Right atrium auricular region (tissue), 2 donors: ENCODE measurements at places on chromosomes 7 and 10.

DNA sequence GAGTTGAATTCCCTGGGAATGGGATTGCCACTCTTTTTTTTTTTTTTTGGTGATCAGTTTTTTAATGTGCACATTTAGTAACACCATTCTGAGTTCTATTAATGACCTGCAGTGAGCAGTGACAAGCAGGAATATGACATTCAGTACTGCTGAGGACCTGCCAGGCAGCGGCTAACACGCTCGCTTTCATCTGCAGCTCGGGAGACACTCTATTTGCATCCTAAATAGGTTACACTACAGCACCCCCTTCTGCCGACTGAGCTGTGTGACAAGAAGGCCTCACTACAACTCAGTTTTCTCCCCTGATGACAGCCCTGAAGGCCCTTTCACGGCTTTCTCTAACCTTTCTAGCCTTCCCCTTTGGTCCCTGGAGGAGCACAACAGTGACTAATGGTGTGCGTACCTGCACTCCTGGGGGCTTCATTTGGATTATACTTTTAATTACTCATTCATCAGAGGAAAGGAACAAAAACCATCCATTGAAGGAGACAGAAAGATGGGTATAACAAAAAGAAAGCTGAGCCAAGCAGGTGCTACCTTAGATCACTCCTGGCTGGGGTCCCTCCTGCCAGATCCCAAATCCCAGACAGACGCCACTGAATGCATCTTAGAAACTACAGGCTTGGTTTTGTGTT is 872.4 kb downstream of the LRMDA start:
- no peaks in the 10 kb centered on the region for H3K36me3 ChIP-seq
- peak; percentile 80 for DNase-seq
- H3K27ac ChIP-seq, result peak overlapping the region; percentile 72
- no peaks in the 10 kb centered on the region for H3K4me1 ChIP-seq

- no peak overlapping the region for H3K27ac ChIP-seq
- no peaks in the 10 kb centered on the region for H3K27me3 ChIP-seq
- DNase-seq, result no peak
- H3K4me3 ChIP-seq, result no peak overlapping the region
Observed at GRCh38 chr7:119408596-119408995, 864.4 kb upstream of the KCND2 start.

DNA sequence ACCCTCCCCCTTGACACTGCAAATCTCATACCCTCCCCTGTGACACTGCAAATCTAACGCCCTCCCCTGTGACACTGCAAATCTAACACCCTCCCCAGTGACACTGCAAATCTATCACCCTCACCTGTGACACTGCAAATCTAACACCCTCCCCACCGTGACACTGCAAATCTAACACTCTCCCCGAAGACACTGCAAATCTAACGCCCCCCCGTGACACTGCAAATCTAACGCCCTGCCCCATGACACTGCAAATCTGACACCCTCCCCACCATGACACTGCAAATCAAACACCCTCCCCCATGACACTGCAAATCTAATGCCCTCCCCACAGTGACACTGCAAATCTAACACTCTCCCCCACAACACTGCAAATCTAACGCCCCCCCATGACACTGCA is 603.7 kb downstream of the DNAJB6 start:
- H3K27ac ChIP-seq, result no peak overlapping the region
- DNase-seq, result no peak
- no peaks in the 10 kb centered on the region for H3K36me3 ChIP-seq
- no peak overlapping the region for H3K4me3 ChIP-seq
- H3K4me1 ChIP-seq, result no peaks in the 10 kb centered on the region

DNA sequence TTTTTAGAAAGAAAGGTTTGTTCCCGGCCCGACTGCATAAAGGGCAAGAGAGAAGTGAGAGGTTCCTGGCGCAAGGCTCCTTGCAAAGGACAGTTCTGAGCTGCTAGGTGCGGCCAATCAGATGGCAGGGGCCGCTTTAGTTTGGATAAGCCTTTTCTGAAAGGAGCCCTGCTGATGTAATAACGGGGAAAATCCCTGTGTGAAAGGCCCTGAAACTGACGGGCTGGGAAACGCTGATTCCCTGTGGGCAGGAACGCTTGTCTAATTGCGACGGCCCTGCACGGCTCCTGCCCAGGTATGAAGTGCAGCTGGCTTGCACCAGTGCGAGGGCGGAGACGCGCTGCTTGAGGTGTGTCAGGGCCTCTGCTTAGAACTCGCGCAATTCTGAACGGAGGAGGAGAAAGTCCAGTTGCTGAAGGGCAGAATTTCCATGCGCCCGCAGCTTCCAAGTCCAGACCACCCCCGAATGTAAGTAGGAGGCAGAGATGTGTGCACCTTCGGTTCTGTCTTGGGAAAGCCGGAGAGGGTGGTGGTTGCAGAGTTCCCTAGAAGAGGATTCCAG is 30.5 kb downstream of the TACC2 start:
- peak overlapping the region; percentile 71 for H3K27ac ChIP-seq
- H3K4me1 ChIP-seq, result peaks cover 20% of the 10 kb centered on the region
- no peak for DNase-seq
- no peaks in the 10 kb centered on the region for H3K27me3 ChIP-seq

- no peaks in the 10 kb centered on the region for H3K27me3 ChIP-seq
- H3K4me1 ChIP-seq, result peaks cover 6% of the 10 kb centered on the region
- DNase-seq, result no peak
- H3K36me3 ChIP-seq, result no peaks in the 10 kb centered on the region
- H3K27ac ChIP-seq, result no peak overlapping the region
Observed at GRCh38 chr10:70308121-70309060, 24.6 kb upstream of the NPFFR1 start.

DNA sequence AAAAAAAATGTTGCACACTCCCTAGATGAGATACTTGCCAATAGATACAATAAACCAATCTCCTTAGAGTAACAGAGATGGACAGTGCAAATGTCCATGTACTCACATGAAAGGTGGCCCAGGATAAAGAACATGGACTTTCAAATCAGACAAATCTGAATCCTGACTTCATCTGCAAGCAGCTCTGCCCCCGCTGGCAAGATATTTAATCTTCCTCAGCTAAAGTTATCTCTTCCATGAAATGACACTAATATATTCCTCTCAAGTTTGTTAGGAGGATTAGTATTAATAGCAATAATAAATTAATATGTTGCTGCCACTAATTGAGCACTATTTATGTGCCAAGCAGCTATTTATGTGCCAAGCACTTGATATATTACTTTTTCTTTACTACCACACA is 148.6 kb upstream of the YAE1 start:
- no peak for DNase-seq
- H3K4me3 ChIP-seq, result no peak overlapping the region
- H3K36me3 ChIP-seq, result no peaks in the 10 kb centered on the region
- H3K4me1 ChIP-seq, result peaks cover 8% of the 10 kb centered on the region

GRCh38 chr7:10211016-10211415 is 762.7 kb upstream of the PHF14 start:
- DNase-seq, result no peak
- H3K4me3 ChIP-seq, result no peak overlapping the region
- no peak overlapping the region for H3K27ac ChIP-seq
- no peaks in the 10 kb centered on the region for H3K36me3 ChIP-seq
- no peaks in the 10 kb centered on the region for H3K27me3 ChIP-seq
- peaks cover 18% of the 10 kb centered on the region for H3K4me1 ChIP-seq

DNA sequence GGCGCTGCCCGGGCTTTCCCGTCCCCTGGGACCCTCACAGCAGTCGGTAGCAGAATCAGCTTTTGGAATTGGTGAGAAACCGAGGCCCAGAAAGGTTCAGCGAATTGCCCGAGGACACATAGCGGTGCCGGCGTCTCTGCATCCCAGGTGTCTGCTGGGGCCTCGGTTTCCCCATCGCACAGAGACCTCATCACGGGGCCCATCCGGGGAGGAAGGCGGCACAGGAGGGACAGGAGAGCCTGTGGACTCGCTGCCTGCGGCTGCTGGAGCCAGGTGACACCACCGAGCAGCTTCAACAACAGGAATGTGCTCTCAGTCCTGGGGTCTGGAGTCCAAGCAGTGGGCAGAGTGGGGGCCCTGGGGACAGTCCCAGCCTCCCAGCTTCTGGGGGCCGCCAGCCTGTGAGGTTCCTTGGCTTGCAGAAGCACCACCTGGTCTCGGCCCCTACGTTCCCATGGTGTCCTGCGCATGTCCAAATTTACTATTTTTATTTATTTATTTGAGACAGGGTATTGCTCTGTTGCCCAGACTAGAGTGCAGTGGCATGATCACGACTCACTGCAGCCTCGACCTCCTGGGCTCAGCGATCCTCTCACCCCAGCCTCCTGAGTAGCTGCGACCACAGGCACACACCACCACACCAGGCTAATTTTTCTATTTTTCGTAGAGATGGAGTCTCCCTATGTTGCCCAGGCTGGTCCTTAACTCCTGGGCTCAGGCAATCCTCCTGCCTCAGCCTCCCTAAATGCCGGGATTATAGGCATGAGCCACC is 539 bp upstream of the COX19 start:
- H3K27ac ChIP-seq, result no peak overlapping the region
- peaks cover 13% of the 10 kb centered on the region for H3K36me3 ChIP-seq
- no peaks in the 10 kb centered on the region for H3K4me1 ChIP-seq
- H3K27me3 ChIP-seq, result no peaks in the 10 kb centered on the region
- DNase-seq, result no peak

GRCh38 chr10:101223274-101224059 is 5.8 kb downstream of the LBX1 start:
- no peak overlapping the region for H3K27ac ChIP-seq
- DNase-seq, result no peak
- H3K4me3 ChIP-seq, result no peak overlapping the region
- peaks cover 57% of the 10 kb centered on the region for H3K4me1 ChIP-seq

GRCh38 chr7:95373323-95373722 is 22.9 kb downstream of the PON3 start:
- H3K4me3 ChIP-seq, result no peak overlapping the region
- no peaks in the 10 kb centered on the region for H3K27me3 ChIP-seq
- DNase-seq, result no peak
- no peaks in the 10 kb centered on the region for H3K4me1 ChIP-seq

DNA sequence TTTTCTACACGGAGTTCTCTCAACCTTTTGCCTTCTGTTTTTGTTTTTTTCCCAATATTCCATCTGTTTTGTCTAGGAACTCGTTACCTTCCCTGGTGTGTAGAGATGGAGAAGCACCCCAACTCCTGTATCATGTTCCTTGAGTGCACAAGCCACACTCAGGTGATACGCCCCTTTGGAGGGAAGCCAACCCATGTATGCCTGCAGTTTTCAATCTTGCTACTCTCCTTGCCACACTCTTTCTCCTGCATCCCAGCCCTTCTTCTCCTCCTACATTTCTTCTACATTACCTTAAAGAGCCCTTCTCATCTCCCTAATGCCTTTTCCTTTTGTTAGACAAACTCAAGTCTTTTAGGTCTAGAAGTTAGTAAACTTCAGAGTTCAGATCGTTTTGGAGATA is 10.2 kb upstream of the SP4 start:
- no peaks in the 10 kb centered on the region for H3K27me3 ChIP-seq
- no peak overlapping the region for H3K27ac ChIP-seq

DNA sequence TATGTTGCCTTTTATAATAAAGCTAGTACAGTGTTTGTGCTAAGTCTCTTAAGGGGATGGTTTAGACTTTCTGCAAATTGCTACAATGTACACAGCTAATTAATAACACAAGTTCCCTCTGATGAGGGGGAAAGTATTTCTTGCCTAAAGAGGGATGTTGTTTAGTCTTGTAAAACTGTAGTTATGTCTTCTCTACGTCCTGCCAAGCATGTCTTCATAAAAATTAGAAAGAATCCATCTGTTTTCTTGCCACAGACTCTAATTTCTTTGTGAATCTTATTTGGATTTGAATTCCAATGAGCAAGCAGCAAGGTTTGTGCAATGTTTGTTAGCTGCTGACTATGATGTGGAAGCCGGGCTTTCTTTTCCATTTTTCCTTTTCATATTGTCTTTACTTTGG is 28.2 kb downstream of the ADARB2 start:
- no peaks in the 10 kb centered on the region for H3K27me3 ChIP-seq
- no peaks in the 10 kb centered on the region for H3K36me3 ChIP-seq
- DNase-seq, result no peak

GRCh38 chr7:105622106-105622731 is 40.9 kb upstream of the EFCAB10 start:
- peaks cover 10% of the 10 kb centered on the region for H3K4me1 ChIP-seq
- no peaks in the 10 kb centered on the region for H3K27me3 ChIP-seq
- DNase-seq, result no peak
- H3K36me3 ChIP-seq, result no peaks in the 10 kb centered on the region
- no peak overlapping the region for H3K4me3 ChIP-seq
